ENCODE measurements at places on chromosomes 11 and 22.

DNA sequence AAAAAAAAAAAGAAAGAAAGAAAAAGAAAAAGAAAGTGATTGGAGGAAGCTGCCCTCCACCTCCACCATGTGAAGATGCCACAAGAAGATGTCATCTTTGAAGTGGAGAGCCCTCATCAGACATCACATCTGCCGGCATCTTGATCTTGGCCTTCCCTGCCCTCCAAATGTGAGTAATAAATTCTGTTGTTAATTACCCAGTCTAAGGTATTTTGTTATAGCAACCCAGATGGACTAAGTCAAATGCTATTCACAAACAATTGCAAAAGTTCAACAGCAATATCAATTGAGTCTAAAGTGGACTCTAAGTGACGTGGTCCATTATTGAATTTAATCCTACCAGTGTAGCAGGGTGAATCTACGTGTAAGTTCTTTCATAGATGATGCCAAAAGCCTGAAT, 55.9 kb upstream of the NUP160 start:
- no peak for DNase-seq

- no peak for DNase-seq
Observed at GRCh38 chr22:22721681-22722354, 77.4 kb downstream of the GGTLC2 start.

GRCh38 chr22:31192513-31192912, 19.6 kb upstream of the LIMK2 start:
- DNase-seq = peak; percentile 20

- no peak for DNase-seq
Observed at GRCh38 chr22:46240506-46240905, 9.6 kb downstream of the CDPF1 start.

DNA sequence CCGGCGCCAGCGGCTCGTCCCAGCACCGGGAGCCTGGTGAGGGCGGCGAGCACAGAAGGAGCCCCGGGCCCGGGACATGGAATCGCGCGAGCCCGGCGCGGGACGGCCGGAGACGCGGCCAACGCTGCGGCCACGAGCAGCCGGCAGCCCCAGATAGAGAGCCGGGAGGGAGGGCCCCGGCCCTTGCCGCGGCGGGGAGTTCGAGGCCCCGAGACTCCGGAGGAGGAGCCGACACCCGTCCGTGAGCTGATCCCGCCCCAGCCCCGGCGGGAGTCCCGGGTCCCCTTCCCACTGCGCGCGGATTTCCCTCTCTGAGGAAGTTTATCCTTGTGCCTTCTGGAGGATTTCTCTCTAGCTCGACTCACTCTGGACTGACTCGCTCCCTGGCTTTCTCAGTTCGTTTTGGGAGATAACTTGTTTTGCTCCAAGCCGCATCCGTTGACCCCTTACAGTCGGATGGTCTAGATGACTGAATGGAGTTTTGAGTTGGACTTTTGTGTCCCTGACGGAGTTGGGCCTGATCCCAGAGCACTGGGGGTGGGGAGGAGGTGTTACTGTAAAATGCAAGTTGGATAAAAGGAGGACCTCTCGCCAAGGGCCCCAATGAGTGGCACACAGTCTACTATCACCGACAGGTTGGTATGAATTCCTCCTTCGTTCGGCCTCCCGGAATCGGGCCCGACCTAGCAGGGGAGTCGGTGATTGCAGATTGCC, 585 bp downstream of the ARHGEF12 start:
- no peak for DNase-seq

GRCh38 chr11:32316858-32317642, 118.3 kb downstream of the WT1 start:
- DNase-seq = no peak

GRCh38 chr11:14422814-14423182, 63.8 kb upstream of the RRAS2 start:
- no peak for DNase-seq

DNA sequence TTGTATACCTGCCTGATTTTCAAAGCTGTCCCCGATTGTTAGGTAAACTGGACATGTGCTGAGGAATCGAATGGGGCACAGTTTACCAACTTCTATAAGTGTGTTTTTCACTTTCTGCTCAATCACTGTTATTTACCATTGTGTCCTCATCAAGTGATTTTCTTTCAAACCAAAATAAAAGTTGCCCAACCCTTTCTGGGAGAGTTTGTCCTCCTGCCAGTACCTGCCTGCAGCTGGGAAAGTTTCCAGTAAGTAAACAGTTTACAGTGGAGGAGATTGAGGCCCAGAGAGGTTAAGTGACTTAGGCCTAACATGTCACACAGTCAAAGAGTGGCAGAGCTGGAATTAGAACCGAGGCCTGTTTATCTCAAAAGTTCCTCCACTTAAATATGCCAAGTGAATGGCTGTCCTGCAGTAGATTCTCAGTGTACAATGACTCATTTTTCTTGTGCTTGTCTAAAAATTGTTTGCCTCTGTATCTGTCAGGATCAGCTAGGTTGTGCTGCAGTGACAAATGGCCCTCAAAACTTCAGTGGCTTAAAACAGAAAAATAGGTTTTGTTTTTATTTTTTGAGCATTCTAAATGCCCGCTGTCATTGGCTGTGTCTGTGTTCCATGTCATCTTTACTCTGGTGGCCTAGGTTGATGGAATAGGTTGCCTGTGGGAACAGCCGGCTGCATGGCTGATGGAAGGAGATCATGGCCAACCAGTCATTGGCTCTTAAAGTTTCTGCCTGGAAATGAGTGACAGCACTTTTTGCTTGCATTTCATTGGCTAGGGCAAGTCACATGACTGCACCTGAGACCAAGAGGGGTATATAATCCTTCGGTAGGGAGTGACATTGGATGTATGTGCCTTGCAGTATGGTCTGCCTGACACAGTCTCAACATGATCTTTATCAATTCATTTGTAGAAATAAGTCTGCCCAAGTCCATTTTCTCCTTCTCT, 61.8 kb upstream of the CRYBB3 start:
- DNase-seq = no peak

- DNase-seq = no peak
Observed at GRCh38 chr11:30406978-30407762, 84.3 kb downstream of the ARL14EP start.

DNA sequence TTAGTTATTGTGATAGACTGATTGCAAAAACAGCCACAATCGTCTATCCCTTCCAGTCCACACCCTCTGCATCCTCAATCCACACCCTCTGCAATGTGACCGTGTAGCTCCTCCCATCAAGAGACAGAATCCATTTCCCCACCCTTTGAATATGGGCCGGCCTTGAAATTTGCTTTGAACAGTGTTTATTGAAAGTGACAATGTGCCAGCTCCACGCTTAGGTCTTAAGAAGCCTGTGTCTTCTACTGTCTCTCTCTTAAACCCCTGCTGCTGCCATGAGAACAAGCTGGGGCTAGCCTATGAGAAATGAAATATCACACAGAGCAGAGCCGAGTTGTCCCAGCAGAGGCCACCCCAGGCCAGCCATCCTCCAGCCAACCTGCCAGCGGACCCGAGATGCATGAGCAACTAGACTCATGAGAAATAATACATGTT, 22.3 kb upstream of the MICAL2 start:
- DNase-seq = no peak

DNA sequence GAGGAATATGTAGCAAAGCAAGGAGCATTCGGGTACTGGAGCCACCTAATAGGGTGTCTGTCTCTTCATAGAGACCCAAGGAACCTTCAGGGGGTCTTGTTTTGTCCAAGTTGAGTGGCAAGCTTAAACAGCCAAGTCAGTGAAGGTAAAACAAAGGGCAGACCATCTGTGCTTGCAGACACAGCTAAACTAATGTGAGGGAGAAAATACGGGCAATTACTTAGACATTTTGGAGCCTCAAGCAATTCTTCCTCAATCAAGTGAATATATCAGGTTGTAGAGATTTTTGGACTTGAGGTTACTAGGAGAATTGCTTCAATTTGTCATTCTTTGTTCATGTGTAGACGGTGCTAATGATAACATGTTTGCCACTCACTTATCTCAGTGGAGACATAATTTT, 148.2 kb upstream of the ARHGAP20 start:
- DNase-seq = no peak

DNA sequence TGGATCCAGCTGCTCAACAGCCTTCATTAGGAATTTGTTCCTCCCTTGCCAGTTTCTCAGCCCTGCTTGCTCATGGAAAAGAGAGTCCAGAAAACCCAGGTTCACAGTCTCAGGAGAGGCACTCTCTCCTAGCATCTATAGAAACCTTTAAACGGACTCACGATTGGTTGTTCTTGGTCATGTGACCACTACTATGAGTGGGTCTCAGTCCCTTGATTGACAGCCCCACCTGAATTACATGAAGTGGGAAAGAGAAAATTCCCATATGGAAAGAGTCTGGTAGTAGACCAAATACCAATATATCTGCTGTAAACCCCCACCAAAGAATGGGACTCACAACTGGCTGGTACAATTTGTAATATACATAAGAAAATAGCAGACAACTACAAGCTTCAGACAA, 54.4 kb downstream of the COMMD9 start:
- DNase-seq = no peak

- no peak for DNase-seq
Observed at GRCh38 chr11:44446996-44447771, 118.3 kb upstream of the CD82 start.

- DNase-seq = peak; percentile 26
Observed at GRCh38 chr11:64924910-64925284, 408 bp downstream of the PPP2R5B start.

GRCh38 chr11:7115780-7116179, 27.0 kb downstream of the RBMXL2 start:
- DNase-seq = no peak

DNA sequence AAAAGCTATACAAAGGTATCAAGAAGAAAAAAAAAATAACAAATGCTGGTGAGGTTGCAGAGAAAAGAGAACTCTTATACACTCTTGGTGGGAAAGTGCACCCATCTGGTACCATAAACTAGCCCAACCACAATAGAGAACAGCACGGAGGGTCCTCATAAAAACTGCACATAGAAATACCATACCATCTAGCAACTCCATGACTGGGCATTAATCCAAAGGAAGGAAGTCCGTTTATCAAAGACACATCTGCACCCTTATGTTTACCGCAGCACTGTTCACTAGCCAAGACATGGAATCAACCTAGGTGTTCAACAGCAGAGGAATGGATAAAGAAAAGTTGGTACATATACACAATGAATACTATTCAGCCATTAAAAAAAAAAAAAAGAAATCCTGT, 10.8 kb upstream of the CLDN5 start:
- DNase-seq = no peak

DNA sequence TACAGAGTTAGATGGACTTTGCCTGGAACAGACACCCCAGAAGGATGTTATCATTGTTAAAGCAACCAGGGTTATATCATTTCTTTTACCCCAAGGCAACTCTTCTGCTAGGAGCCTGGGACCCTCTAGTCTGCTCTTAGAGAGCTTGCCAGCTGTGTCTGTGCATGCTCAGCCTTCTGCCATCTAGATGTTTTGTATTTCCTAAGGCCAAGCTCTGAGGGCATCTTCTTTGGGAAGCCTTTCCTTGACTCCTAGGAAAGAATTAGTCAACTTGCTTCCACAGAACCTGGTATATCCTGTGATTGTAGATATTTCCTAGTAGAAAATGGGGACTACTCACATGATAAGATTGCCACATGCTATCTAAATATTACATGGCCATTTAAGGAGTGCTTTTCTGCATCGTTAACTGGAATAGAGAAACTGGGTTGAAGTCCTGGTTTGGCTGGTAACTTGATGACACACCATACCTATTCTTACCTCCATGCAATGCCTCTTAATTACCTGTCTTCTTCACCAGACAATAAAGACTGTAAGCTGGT, 87.6 kb downstream of the STIM1 start:
- DNase-seq = no peak

- DNase-seq = no peak
Observed at GRCh38 chr11:74460481-74461154, 6.7 kb downstream of the KCNE3 start.

GRCh38 chr22:19568337-19569275, 44.4 kb upstream of the CLDN5 start:
- no peak for DNase-seq

DNA sequence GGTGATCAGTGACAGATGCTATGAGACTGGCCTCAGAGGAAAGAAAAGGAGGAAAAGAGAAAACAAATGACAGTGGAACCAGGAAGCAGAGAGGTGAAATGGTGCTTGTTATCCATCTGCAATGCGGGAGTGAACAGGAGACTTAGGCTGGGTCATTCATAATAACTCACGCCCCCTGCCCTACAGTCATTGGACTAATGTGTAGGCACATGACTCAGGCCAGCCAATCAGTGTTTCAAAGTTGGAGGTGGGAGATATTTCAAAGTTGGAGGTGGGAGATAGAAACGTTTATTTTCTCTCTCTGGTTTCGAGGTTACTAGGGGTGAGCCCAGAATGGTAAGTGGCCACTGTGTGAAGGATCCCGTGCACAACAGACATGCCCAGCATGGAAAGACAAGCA, 30.3 kb downstream of the SLC22A6 start:
- no peak for DNase-seq

DNA sequence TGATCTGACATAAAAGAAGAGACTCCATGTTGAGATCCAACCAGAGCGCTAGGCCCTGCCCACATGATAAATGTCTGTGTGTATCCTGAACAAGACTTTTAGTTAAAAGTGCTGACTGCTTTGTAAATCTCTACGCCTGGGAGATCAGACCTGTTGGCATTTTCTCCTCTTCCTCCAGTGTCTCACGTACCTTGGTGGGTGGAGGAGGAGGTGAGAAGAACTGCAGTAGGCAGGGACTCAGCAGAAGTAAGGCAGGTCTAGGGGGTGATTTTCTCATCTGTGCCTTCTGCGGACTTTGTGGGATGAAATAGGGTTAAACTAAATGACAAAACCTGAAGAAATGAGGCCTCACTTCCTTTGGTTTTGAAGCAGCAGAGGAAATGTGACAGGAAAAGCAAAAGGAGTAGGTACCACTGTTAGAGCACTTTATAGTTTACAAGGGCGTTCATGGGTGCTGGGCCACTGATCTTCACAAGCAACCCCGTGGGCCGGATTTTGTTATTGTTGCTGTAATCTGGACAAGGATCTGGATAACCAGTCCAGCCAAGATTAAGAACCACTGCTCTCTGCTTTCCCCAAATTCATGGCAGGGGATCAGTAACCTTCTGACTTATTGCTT, 36.7 kb upstream of the PLET1 start:
- DNase-seq = no peak

GRCh38 chr11:116563028-116563711, 209.6 kb downstream of the BUD13 start:
- DNase-seq = peak; percentile 27

DNA sequence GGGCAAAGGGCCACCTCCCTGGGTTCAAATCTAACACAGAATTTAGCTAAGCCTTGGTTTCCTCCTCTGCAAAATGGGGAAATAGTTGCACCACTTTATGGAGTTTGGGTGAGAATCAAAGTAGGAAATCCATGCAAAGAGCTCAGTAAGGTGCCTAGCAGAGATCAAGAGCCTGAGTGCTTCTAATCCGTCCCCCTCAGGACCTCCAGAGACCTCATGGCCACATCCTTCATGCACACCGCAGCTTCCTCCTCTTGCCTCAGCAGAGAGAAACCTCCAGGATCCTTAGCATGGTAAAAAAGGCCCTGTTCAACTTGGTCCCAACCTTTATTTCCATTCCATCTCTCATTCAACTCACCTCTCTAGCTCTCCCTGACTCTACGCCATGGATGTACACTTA, 37.8 kb upstream of the NAV2 start:
- no peak for DNase-seq
